Endothelial cell (in vitro differentiated cells): ENCODE measurements at places on chromosomes 6 and 20.

GRCh38 chr6:143634486-143634885 is 43.3 kb upstream of the PHACTR2 start:
- no peak for DNase-seq

DNA sequence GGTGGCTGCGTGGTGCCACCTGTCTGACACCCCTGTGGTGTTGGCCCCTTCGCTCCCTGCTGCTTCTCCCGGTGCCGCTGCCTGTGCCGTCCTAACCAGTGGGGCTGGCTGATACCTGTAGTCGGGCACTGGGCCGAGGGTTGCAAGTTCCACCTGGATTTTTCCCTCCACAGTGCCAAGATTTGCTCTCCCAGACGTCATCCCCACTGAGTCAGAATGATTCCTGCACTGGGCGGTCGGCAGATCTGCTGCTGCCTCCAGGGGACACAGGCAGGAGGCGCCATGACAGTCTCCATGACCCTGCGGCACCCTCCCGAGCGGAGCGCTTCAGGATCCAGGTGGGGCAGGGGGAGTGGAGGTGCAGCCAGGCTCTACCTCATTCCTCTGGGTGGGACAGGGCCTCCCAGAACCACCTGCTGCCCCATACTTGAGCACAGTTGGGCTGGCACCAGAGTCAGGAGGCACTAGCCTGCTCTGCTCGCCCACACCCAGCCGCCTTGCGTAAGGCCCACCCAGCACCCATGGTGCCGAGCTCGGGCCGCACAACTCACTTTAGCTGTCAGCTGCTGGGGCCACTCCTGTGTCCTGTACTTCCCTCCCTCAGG is 60.2 kb downstream of the TCP11 start:
- no peak for DNase-seq

DNA sequence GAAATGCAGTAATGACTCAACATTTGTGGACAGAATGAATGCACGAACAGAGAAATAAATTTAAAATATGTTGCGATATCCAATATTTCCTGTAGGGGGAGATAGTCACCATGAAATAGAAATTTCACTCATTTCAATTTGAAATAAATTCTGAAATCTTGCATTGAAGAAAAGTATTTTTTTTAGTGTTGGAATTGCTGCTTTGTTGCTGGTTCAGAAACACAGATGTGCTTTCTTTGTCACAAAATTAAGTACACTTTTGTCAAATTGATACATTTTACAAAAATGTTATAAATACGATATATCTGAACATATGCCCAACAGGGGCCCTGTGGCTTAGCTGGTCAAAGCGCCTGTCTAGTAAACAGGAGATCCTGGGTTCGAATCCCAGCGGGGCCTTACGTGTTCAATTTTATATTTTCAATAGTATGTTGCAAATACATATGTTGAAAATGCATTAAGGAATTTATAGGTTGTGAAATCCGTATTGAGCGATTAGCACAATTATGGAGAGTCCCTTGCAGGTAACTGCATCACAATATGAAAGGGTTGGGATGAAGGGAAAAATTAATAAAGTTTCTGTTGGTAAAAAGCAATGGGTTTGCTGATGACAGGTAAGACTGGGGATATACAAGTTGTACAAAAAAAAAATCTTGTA is 85.4 kb upstream of the PRSS16 start:
- DNase-seq, result peak; percentile 24

GRCh38 chr6:80469977-80470376 is 363.5 kb downstream of the BCKDHB start:
- DNase-seq, result no peak

- no peak for DNase-seq
Measured at GRCh38 chr6:21138336-21139069, 455.0 kb upstream of the SOX4 start.

- no peak for DNase-seq
Measured at GRCh38 chr6:119138906-119139541, 60.6 kb upstream of the FAM184A start.

DNA sequence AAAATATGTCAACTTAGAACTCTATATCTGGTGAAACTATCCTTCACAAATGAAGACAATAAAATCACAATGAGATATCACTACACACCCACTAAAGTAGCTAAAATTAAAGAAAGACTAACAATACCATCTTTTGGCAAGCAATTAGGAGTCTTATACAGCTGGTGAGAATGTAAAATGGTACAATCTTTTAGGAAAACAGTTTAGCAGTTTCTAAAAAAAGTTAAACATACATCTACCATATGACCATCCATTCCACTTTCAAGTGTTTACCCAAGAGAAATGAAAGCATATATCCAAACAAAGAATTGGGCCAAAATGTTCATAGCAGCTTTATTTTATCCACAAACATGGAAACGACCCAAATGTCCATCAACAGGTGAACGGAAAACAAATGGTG is 13.8 kb upstream of the EEF1A1 start:
- DNase-seq, result no peak
